ENCODE measurements at places on chromosomes 3 and 15.

- DNase-seq, result peak; percentile 3
These were observed 25.5 kb upstream of the SPTBN5 start for GRCh38 chr15:41919201-41919820.

GRCh38 chr15:59242649-59243048 lies 36.0 kb downstream of the LDHAL6B start:
- DNase-seq, result no peak

- no peak for DNase-seq
These were observed 16.3 kb downstream of the MORF4L1 start for GRCh38 chr15:78889000-78889399.

DNA sequence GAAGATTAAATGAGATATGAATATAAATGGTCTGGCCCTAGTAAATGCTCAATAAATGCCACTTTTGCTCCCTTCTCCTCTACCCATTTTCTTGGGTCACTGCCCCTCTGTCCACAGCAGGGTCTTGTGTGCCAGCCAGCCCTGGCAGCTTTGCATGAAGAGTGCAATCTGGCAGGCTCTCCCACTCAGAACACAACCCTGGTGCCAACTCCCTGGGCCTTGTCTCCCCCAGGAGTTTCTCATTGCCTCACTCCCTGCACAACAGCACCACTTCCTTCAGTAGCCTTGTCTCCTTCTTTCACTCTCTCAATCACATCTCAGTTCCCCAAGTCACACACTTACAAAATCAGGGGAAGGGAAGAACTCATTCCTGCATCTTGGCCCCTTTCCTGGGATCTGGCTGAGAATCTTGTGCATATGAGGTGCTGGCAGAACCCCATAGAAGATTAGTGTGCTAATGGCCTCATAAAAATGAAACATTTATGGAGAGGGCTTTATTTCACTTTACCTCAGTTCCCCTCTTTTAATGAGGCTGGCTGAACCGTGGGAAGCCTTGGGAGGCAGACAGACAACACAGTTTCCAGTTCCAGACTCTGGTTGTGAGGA lies 445.9 kb upstream of the PROK2 start:
- DNase-seq, result no peak

DNA sequence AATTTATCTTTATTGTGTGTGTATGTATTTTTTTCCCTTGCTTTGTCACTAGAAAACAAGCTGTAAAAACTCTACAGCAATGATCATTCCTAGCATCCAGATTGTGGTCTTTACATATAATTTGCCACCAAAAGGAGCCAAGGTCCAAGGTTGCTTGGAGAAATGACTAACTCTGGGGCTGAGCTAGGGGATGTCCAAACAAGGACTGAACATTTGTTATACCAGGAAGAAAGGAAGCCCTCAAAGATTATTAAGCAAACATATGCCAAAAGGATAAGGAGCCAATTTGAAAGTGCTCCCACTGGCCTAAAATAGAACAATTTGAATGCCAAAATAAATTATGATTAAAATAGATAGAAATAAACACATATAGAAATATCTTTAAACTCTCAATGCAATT lies 293.3 kb downstream of the ZIC1 start:
- no peak for DNase-seq

DNA sequence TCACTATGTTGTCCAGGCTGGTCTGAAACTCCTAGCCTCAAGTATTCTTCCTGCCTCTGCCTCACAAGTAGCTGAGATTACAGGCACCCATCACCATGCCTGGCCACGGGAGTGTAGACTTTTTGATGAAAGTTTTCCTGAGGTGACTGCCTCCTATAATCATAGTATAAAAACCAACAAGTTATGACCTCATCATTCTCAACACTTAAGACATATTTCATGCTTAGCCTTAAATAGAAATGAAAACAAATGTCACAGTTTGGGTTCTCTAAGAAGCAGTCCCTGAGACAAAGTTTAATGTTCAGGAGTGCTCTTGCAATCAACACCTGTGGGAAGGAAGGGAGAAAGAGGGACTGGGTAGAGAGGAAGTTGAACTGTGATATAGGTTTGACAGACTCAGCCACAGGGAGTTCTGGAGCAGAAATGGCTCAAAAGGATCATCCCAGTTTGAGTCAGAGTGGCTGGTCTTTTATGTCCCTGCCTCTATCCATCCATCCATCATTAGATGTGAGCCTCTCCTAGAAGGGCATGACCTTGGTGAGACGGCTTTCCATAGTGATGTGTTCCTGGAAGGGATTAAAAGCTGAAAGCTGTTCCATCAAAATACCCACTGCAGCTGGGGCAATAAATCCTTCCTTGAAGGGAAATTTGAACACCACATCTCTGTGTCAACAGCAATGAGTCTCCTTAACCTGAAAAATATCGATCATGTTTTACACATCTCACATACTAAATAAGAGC lies 16.2 kb upstream of the ABHD5 start:
- DNase-seq, result no peak

DNA sequence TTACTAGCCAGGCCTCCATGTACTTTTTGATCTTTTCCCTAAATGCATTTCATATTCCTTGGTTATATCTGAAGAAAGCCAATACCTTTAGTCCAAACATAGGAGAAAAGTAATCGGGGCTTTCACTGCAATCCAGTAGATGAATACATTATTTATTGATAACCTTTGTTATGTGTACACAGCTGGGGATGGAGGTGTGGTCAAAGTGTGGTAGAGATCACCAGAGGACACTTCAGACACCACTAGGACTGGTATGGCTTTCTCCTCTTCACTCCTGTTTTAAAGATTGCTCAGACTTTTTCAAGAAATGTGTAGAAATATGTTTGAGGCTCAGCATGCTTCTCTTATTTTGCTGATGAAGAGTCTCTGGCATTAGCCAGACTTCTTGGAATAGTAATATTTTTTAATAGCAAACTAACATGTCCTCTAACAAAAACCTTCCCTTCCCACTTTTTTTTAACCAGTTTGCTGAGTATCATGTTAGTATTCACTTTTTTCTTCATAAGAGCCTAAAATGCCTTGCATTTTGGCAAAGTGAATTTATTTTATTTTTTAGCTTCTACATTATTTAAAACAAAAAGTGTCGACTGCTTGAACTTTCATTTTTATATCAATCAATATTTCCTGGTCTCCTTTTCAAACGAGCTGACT lies 65.6 kb upstream of the MBNL1 start:
- peak; percentile 0 for DNase-seq

GRCh38 chr15:99453637-99454030 lies 112.2 kb upstream of the MEF2A start:
- DNase-seq, result no peak

DNA sequence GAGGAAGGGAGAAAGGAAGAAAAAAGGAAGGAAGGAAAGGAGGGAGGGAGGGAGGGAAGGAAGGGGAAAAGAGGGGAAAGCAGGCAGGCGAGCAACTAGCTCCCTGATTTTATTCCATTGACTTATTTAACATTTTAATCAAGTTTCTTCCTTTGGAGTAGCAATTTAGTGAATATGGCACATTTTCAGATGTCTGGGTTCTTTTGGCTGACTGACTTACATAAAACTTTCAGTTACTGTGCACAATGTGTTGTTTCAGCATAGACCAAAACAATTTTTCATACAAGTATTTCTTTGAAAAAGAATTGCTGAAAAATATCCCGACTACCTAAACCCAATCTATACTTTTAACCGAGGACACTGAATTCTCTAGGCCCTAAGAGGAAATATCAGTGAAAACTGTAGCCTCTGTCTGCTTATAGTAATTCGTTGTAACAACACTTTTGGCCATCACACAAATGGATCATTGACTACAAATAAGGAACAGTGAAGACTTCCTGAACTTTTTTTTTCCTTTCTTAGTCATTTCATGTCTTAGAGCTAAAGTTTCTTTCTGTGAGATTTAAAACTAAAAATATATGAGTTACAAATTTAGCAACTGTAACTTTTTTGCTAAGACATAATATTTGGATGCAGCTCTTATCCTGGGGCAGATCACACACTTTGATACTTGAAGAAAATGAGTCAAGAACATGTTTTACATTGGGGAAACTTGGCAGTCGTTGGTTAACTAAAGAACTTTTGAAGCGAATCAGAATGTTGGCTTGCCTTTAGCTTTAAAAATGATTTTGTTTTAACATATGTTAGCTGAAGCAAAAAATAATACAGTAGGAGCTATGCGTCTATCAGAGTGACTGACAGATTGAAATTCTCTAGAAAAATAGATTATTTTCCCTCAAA lies 79.6 kb downstream of the SOX2 start:
- DNase-seq, result no peak

- peak; percentile 67 for DNase-seq
These were observed at the start of gene IL12A for GRCh38 chr3:159988617-159989271. Gene IL12A, plus strand, starts transcription at chr3:159988835.

DNA sequence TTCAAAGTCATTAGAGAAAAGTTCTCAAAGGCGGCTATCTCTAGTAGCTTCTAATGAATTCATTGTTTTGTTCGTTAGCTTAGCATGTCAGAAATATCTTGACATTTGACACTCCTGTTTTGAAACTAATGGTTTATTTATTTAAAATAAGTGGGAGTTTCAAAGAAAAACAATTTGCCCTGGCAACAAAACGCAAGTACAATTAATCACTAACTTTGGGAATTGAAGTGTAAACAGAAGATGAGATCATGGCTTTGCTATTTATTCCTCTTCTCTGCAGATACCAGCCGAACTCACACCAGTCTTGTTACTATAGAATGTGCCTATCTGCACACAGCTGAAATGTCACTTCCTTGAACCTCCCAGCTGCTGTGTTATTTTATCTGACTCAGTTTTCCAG lies 27.5 kb downstream of the MASP1 start:
- peak; percentile 13 for DNase-seq

DNA sequence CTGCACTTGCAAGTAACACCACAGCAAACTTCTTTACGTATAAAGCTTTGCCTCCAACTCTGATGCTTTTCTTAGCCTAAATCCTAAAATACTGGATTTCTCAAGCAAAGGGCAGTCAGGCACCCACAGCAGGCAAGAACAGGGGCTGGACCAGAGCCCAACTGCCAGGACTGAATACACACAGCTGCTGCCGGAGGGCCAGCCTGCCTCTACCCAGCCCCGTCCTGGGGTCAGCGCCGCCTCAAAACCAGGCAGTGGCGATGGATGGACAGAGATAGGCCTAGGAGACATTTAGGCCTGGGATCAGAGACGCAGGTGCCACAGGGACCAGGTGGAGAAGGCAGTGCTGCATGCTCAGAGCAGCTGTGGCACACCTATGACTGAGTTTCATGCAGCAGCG lies 47.6 kb upstream of the SEC61A1 start:
- DNase-seq, result peak; percentile 12

GRCh38 chr3:37243820-37244748 lies 69.7 kb upstream of the LRRFIP2 start:
- peak; percentile 58 for DNase-seq

- DNase-seq, result no peak
These were observed 60.5 kb downstream of the LINGO1 start for GRCh38 chr15:77572186-77572585.

GRCh38 chr3:71902258-71903111 lies 117.5 kb upstream of the PROK2 start:
- peak; percentile 22 for DNase-seq

- DNase-seq, result peak; percentile 1
These were observed 5.2 kb downstream of the WDR5B start for GRCh38 chr3:122410639-122411038.

DNA sequence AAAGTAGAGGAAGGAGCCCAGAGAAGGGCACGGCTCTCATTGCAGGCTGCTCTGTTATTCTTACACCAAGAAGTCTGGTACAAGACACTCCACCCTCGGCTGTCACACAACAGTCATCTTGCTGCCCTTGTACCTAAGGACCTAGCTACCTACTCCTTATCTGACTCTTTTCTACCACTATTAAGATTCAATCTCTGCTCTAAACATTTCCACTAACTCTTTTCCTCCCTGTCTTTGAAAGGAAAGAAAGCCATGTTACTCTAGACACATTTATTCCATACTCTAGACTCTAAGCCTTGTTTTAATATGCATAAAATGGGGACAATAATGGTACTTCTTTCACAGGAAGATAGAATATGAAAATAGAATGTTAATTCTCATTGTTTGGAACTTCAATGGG lies 73.3 kb upstream of the C3orf49 start:
- DNase-seq, result no peak

GRCh38 chr15:56016281-56016680 lies 22.9 kb upstream of the NEDD4 start:
- peak; percentile 35 for DNase-seq

DNA sequence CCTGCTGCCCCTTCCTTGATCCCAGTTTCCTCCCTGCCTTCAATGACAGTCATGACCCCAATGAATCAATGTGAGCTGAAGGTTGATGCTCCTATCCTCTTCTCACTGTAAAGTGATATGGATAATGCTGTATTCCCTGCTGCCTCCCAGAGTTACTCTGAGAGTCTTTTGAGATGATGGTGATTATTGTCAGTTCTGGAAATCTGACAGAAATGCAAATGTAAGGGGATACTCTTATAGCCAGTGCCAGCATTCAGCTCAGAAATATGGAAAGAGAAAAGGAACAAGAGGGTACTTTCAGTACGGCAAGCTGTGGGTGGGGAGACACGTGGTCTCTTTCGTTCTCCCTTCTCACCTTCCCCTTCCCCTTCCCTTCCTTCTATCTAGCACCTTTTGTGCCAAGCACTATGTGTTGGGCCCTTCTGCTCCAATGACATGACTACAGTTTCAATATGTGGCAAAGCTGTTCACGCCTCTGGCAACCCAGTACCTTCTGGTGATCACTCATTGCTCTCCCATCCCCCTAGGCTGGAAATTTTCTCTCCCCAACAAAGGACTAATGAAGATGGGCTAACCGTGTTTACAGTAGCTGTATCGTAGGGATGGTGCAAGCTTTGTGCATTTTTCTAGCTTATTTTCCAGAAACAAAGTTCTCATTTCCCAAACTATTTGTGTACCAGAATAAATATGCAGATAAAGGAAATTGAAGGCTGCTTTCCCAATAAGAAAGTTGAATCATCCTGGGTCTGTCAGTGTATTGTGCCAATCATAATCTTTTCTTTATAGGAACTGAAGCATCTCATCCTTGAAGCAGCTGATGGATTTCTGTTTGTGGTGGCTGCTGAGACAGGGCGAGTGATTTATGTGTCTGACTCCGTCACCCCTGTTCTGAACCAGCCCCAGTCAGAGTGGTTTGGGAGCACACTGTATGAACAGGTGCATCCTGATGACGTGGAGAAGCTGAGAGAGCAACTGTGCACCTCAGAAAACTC lies 70.3 kb downstream of the ARNT2 start:
- DNase-seq, result no peak

GRCh38 chr3:100988080-100988479 lies 5.1 kb downstream of the ABI3BP start:
- DNase-seq, result no peak
